GM10248 (cell line): ENCODE measurements at places on chromosomes 1 and 21.
A peak's percentile ranks its signal among the peaks of the same experiment; 100 is the strongest.

DNA sequence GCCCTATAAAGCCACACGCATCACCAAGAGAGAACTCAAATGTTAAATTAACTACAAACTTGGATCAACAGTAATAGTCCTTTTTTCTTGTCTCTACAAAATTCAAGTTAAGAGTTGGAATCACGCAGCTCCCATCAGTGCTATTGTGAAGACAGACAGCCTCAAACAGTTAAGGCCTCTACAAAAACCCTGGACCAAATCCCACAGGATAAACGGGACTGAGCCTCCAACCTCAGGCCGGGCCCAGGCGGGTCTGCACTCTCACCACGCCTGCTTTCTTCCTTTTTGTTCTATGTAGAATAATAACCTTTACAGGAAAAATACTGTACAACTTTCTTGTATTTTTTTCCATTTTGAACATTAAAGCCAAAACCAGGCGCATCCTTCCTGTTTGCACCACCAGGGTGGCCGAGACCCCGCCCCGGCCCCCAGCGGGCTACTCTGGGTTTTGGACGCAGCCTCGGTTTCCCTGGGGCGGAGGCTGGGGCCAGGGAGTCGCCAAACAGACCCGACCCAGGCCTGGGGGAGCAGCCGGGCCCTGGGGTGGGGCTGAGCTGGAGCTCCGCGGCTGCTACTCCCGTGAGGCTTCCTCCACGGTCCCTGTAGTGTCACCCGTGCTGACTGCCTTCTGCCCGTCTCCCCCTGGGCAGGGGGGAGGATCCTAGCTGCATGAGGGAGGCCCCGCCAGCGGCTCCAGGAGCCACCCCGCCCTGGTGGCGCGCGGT is 158.4 kb downstream of the CASZ1 start:
- DNase-seq, result no peak

GRCh38 chr1:30422251-30422650 is 301.1 kb downstream of the MATN1 start:
- DNase-seq, result peak; percentile 3

DNA sequence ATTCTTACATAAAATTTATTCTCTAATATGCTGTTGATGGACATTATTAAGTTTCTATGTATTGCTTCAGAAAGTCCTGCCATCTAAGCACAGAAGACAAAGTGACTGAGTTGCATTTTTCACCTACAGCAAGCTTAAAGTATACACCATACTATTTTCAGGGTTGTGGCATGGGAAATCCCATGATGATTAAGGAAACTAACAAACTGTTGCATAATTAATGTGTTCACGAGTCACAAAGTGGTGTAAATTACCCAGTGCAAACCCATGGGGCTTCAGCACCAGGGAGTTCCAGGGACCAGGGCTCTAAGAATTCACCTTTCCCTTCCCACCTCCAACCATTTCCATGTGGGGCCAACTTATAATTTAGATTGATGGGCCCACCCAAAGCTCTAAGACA is 81.9 kb upstream of the NR5A2 start:
- no peak for DNase-seq

- DNase-seq, result no peak
Observed at GRCh38 chr21:34836103-34836932, 167.5 kb downstream of the CLIC6 start.

GRCh38 chr1:205977402-205978014 is 25.7 kb downstream of the RAB7B start:
- peak; percentile 80 for DNase-seq

GRCh38 chr21:27220416-27220815 is 253.5 kb upstream of the ADAMTS5 start:
- DNase-seq, result no peak

DNA sequence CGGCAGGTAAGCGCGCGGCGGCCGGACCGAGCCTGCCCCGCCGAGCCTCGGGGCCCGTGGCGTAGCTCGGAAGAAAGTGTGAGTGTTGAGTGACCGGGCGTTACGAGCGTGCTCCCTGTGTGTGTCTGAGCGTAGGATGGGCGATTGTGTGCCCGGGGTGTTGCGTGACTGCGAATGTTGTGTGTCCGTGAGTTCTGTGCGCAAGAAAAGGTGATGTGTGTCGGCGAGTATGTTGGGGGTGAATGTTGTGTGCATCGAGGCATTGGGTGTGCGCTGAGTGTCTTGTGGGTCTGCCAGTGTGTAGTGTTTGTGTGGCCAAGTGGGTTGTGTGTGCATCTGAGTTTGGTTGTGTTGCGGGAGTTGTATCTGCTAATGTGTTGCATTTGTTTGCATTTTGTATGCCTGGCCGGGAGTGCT is 398 bp downstream of the PTPRU start:
- no peak for DNase-seq

GRCh38 chr21:28675331-28676041 is 317.2 kb downstream of the LTN1 start:
- no peak for DNase-seq
